Left lung (tissue), 14 donors: ENCODE measurements at places on chromosomes 12 and 14. TPM values are rescaled to one million over a fixed set of nuclear protein-coding genes. Genes with fewer than 3 reads are reported as not detected.
A peak's percentile ranks its signal among the peaks of the same experiment; 100 is the strongest.

TPPP2 gene
- polyA plus RNA-seq = 0.45 TPM

DNA sequence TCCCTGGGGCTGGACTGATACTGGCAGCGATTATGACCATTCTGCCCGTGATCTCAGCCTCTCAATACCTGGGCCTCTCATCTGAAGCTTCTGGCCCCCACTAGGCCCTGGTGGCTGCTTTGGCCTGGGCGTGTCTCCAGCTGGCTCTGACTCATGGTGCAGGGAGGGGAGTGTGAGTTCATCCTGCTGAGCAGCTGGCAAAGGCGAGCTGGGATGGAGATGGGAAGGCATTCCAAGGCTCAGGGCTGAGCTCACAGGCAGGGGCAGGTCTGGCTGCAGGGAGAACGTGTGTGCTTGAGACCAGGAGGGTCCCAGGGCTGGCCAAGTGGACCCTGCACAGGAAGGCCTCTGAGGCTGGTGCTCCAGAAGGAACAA lies 221.8 kb downstream of the TMEM121 start:
- H3K4me3 ChIP-seq = no peak overlapping the region
- H3K36me3 ChIP-seq = no peaks in the 10 kb centered on the region
- no peak overlapping the region for H3K27ac ChIP-seq
- no peaks in the 10 kb centered on the region for H3K4me1 ChIP-seq
- no peaks in the 10 kb centered on the region for H3K27me3 ChIP-seq
- peak; percentile 46 for DNase-seq

- H3K4me3 ChIP-seq = no peak overlapping the region
- H3K36me3 ChIP-seq = no peaks in the 10 kb centered on the region
- H3K27me3 ChIP-seq = no peaks in the 10 kb centered on the region
- peak; percentile 16 for DNase-seq
- no peaks in the 10 kb centered on the region for H3K4me1 ChIP-seq
- H3K27ac ChIP-seq = no peak overlapping the region
These were observed 65.2 kb downstream of the WIF1 start for GRCh38 chr12:65055859-65056258.

GRCh38 chr12:122097927-122098756 lies 19.6 kb downstream of the MLXIP start:
- H3K36me3 ChIP-seq = no peaks in the 10 kb centered on the region
- H3K4me3 ChIP-seq = no peak overlapping the region
- H3K27ac ChIP-seq = peak overlapping the region; percentile 67
- H3K4me1 ChIP-seq = peaks cover 66% of the 10 kb centered on the region

AQP2 gene
- 0.31 TPM for polyA plus RNA-seq

CDH24 gene
- polyA plus RNA-seq = 11.0 TPM
